Anterior cingulate cortex (tissue), 58 donors: ENCODE measurements at places on chromosomes 12 and 14.
A peak's percentile ranks its signal among the peaks of the same experiment; 100 is the strongest.

DNA sequence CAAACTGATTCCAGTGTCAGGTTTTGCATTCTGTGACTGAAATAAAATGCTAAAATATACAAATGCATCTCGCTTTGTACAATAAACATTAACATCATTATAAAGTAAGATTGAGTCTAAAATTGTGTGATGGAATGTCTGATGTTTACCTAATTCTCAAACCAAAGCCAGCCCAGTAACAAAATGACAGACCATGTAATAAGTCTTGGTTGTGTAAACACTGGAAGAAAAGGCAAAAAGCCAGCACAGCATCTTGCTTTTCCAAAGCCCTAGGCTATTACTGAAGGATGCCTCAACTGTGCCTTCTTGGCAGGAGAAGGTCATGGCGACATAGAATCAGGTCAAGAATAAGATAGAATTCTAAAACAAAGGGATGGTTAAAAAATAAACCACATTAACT, 169.6 kb downstream of the EGLN3 start:
- no peak for DNase-seq

GRCh38 chr14:97329701-97330100, 532.5 kb downstream of the VRK1 start:
- DNase-seq, result no peak

GRCh38 chr12:101552277-101552676, 42.5 kb upstream of the MYBPC1 start:
- DNase-seq, result no peak

GRCh38 chr14:75428230-75429104, 645 bp downstream of the JDP2 start:
- DNase-seq, result no peak

DNA sequence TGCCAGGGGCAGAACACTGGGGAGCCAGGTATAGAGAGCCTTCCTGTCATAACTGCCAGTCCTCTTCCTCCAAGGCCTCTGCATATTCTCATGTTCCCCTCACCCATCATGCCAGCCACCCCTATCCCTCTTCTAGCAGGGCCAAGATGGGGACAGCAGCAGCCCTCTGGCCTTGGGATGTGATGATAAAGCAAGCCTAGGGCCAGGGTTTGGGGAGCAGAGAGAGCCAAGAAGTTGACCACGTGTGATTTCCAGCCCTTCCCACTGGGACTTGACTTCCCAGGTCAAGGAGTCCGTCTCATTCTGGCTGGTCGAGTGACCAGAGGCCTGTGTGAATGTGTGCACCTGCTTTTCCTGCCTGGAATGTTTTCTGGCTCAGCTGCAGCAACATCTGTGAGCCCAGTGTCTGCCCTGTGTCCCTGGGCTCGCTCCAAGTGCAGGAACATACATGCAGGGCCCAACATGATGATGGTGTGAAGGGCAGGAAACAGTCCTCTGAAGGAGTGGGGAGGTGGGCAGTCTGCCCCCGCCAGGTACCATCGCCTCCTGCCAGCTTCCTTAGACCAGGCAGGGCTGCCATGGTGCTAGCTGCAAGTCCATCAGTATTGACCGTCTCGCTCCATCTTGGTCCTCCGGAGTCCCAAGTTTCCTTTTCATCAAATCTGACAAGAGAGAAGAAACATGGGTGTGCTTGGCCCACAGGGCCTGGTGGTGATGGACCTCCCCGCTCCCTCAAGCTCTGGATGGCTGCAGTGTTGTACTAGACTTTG, 21.0 kb downstream of the VASH1 start:
- DNase-seq, result no peak

GRCh38 chr12:76274420-76275083, 73.7 kb downstream of the BBS10 start:
- no peak for DNase-seq

GRCh38 chr12:71627438-71628002, 36.1 kb downstream of the ZFC3H1 start:
- no peak for DNase-seq

DNA sequence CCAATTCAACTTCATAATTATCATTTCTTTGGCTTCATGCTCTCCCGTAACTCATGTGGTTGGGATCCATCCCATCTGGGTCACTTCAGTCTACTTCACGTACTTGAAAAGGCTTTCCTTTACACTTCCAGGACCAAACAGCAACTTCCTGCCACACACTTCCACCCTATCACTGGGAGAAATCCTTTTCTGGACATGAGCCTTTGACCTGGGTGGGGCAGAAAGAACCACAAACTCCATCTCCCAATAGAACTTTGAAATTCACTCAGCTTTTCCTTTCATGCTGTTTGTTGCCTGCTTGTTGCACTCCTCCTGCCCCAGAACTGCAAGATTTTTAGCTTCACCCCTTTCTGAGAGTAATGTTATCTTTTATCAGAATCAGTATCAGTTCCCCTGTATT, 18.4 kb upstream of the GALNT16 start:
- DNase-seq, result no peak

DNA sequence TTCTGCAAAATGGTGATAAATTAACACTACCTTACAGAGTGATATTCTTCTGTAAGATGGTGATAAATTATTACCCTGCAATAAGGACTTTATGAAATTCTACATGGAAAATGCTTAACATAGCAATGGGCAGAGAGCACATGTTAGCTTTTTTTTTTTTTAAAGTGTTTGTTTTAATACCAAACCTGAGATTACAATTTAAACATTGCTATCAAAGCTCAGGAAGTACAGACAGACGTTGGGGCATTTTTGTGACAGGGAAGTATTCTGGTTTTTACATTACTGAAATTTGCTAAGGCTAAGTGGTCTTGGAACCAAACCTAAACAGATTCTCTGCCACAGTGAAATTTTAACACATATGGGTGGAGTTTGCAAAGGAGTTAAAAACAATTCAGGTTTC, 133.1 kb downstream of the FGD4 start:
- no peak for DNase-seq

GRCh38 chr12:106994579-106995220, 7.8 kb upstream of the MTERF2 start:
- DNase-seq, result no peak

DNA sequence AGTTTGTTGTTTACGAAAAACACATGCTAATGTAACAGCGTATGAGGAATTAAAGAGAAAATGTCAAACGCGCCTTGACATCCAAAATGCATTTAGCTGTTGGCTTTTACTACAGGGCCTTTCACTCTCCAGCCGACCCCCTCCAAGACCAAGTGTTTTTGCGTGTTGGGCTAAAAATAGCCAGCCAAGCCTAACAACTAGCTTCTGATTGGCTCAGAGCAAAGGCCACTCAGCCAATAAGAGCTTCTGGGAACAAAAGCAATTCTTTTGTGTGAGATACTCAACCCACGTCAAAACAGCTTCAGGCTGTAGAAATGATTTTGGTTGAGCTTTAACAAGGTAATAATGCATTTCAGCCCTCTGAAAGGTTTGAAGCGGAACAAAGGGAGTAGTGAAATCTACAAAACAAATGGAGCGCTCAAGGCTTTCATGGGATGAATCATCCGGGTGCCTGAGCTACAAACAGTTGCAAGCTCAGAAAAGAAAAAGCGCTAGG, 198.7 kb upstream of the DCN start:
- peak; percentile 65 for DNase-seq

GRCh38 chr12:3048540-3048939, 28.6 kb upstream of the TSPAN9 start:
- DNase-seq, result no peak

DNA sequence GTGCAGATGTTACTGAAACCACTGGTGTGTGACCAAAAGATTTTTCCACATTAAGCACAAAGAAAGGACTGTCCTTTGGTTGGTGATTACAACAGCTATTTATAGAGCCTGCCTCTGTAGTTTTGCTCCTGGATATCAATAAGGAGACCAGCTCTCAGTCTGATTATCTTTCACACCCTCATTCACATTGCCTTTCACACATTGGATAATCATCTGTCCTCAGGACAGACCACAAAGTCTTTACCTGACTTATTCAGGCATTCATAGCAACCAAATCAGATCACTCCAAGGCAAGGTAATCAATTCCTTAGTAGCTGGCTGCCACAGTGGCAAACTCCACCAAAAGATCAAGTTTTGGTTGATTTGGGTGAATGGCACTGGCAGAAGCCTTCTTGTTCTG, 59.6 kb upstream of the CPSF6 start:
- no peak for DNase-seq

DNA sequence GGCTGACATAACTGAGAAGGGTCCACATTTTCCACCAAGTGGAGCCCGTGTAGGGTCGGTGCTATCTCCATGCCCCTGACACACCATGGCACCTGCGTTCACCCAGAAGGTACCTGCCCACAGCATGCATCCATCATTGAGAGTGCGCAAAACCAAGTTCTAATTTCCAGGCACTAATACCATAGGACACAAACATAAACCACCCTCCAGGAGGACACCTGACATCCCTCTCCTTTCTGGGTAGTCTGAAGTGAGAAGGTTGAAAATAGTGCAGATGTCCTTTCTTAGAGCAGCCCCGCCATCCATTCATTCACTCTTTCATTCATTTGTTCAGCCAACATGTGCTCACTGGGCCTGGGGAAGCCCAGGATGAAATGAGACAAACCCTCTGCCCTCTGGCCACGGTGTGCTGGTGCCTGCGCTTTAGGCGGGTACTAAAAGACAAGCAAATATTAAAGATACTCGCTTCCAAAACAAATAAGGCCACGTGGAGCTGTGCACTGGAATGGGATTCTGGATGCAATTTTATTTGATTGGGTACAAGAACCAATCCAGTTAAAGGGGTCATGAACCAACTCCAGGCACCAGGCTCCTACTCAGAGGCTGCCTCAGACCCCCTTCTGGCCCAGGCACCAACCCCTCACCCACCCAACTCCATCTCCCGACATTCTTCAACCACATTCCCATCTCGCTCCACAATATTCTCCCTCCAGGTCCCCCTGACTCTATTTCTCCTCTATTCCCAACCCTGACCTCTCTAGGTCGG, 1.2 kb downstream of the TTC7B start:
- DNase-seq, result no peak

GRCh38 chr12:102769323-102769916, 147.6 kb downstream of the PAH start:
- peak; percentile 8 for DNase-seq

DNA sequence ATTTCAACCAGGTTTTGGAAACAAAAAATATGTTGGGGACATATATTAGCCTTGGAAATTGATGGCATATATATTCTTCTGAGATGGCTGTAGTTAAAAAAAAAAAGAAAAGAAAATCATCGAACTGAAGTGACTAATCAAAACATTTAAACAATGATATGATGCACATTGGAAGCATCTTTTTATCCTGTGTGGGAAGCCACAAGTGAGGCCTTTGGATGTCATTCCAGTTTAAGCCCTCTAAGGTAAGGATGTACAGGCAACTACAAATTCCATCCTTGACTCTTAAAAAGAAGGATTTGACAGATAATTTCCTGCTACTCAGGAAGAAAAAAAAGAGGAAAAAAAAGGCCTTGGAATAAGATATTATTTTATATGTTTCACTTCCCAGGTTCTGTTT, 9.6 kb upstream of the PTPRB start:
- no peak for DNase-seq

GRCh38 chr12:25415004-25415403, 138.1 kb downstream of the LMNTD1 start:
- DNase-seq, result no peak

DNA sequence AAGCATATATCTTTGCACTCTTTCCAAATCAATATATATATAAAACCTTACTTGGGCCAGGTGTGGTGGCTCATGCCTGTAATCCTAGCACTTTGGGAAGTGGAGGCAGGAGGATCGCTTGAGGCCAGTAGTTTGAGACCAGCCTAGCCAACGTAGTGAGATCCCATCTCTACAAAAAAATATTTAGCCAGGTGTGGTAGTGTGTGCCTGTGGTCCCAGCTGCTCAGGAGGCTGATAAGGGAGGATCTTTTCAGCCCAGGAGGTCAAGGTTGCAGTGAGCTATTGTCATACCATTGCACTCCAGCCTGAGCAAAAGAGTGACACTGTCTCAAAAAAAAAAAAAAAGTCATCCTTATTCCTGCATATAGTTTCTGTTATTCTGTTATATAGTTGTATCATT, 14.4 kb downstream of the OS9 start:
- DNase-seq, result no peak

DNA sequence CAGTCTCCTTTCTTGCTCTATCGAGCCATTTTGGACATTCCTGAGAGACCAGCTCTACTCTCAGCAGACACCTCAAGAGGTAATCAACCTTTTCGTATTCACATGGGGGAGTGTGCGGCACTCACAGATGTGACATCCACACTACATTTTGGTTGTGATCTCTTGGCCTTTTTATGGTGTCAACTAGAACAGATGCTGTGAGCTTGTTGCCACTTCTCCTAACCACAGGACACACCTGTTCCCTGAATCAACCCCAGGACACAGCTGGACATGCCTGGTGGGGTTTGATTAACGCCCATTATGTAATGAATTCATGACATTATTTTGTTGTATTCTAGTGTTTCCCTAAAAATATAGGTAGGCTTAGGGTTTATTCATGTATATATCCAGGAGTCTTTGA, 1143.6 kb downstream of the TMEM121 start:
- DNase-seq, result no peak

- no peak for DNase-seq
Observed at GRCh38 chr14:102090713-102091112, 3.9 kb upstream of the HSP90AA1 start.

- no peak for DNase-seq
Observed at GRCh38 chr12:68962877-68963855, 30.2 kb upstream of the CPM start.

DNA sequence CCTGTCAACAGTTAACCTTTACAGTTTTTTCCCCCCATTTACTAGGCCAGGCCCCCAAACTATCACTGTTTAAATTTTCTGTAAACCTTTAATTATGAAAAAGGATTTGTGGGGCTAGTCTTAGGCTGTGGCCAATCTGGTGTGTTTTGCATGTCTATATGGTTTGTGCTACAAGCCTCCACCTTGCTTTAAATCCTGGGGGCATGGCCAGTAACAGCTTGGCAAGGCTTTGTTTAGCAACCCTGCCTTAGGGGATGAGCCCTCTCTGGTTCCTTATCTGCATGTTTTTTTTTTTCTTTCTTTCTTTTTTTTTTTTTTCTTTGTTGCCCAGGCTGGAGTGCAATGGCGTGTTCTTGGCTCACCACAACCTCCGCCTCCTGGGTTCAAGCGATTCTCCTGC, 102.7 kb downstream of the KCNMB4 start:
- DNase-seq, result no peak

GRCh38 chr14:82626156-82627066, 1092.8 kb upstream of the SEL1L start:
- DNase-seq, result no peak

DNA sequence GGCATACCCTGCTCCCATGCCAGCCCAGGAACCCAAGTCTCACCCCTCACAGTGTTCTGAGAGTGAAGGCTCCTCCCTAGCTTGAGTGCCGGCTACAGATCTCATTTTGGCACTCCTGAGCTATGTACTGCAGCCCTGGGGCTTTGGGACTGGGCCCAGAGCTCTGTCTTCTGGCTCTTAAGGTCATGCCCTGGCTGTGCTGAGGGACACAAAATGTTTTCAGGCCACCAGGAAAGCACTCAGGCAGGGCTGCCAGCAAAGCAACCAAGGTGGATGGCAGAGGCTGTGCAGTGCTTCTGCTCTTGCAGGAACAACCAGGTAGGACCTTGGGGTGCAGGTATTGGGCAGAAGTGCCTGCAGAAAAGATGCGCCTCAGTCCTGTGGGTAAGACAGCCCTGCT, 564.0 kb downstream of the SLC6A15 start:
- no peak for DNase-seq

- no peak for DNase-seq
Observed at GRCh38 chr12:131333136-131333535, 377.8 kb upstream of the SFSWAP start.
